ENCODE measurements at places on chromosomes 13 and 19.

GRCh38 chr19:38765214-38765613, 8.1 kb downstream of the LGALS7 start:
- DNase-seq = no peak

GRCh38 chr13:75762076-75762937, 126.2 kb downstream of the LMO7 start:
- DNase-seq = peak; percentile 37

DNA sequence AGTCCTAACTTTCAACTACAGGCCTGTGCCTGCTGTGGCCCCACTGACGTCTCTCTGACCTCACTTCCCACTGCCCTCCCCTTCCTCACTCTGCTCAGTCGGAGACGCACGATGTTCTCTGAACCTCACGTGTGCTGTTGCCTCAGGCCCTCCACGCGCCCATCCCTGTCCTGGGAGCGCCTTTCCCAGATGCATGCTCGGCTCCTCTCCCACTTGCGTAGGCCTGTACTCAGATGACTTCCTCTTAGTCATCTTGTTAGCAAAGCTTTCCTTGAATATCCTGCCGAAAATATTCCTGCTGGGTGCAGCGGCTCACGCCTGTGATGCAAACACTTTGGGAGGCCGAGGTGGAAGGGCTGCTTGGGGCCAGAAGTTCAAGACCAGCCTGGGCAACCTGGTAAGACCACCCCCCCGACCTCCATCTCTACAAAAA, 9.3 kb upstream of the SYT5 start:
- no peak for DNase-seq

- no peak for DNase-seq
Observed at GRCh38 chr13:79659121-79659521, 178.2 kb downstream of the NDFIP2 start.

DNA sequence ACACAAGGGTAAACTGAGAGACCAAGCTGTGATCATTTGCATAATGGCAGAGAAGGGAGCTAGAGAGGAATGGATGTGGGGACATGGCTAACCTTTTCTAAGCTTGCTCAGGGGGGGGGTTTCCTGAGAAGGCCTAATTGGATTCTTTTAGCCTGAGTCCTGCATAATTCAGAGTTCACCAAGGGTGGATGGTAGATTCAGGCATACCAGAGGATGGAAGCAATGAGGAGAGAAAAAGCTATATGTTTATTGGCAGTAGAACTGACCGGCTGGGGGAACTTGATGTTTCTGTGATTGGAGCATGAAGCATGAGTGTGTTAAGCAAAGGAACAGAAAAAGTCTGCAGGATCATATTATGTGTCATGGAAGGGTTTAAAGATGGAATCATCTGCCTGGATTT, 65.9 kb upstream of the KLF12 start:
- DNase-seq = no peak

GRCh38 chr19:1422360-1422759, 15.0 kb downstream of the DAZAP1 start:
- DNase-seq = no peak

GRCh38 chr19:8700956-8701355, 2.4 kb upstream of the ACTL9 start:
- no peak for DNase-seq

DNA sequence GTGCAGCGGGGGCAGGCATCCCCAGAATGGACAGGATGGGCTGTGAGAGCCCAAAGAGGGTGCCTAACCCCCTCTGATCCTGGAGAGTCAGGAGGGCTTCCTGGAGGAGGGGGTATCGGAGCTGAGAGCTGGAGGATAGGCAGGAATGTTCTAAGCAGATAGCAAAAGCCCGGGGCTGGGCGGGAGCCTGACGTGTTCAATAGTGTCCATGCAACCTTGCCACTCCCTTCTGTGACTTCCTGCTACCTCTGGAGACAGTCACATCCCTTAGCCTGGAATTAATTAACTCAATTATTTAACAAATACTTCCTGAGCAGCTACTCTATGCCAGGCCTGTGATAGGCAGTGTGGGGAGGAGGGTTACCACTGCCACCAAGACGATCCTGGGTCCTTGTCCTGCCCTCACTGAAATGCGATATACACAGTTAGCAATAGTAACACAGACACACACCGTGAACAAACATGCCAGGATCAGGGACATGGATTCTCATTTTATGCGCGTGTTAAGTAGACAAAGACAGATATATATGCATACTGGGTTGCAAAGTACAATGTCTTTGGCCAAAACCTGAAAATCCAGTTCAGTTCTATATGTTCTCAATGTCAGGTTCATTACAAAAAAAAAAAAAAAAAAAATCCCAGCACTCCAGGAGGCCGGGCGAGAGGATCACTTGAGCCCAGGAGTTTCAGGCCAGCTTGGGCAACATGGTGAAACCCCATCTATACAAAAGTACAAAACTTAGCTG, 10.7 kb downstream of the AP2S1 start:
- DNase-seq = no peak

- DNase-seq = no peak
Observed at GRCh38 chr13:95741584-95742563, 64.9 kb downstream of the DNAJC3 start.

DNA sequence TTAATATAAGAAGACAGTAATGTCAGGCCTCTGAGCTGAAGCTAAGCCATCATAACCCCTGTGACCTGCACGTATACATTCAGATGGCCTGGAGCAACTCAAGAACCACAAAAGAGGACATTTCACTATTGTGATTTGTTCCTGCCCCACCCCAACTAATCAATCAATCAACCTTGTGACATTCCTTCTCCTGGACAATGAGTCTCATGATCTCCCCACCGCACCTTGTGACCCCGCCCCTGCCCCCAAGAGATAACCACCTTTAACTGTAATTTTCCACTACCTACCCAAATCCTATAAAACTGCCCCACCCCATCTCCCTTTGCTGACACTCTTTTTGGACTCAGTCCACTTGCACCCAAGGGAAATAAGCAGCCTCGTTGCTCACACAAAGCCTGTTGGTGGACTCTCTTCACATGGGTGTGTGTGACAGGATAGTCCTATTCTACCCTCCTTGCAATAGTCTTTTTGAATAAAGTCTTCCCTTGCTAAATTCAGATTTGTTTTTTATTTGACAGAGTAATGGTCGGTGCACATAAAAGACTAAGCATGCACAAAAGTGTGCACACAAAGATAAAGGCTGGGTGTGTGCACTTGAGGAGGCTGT, 14.0 kb downstream of the CD70 start:
- DNase-seq = no peak

DNA sequence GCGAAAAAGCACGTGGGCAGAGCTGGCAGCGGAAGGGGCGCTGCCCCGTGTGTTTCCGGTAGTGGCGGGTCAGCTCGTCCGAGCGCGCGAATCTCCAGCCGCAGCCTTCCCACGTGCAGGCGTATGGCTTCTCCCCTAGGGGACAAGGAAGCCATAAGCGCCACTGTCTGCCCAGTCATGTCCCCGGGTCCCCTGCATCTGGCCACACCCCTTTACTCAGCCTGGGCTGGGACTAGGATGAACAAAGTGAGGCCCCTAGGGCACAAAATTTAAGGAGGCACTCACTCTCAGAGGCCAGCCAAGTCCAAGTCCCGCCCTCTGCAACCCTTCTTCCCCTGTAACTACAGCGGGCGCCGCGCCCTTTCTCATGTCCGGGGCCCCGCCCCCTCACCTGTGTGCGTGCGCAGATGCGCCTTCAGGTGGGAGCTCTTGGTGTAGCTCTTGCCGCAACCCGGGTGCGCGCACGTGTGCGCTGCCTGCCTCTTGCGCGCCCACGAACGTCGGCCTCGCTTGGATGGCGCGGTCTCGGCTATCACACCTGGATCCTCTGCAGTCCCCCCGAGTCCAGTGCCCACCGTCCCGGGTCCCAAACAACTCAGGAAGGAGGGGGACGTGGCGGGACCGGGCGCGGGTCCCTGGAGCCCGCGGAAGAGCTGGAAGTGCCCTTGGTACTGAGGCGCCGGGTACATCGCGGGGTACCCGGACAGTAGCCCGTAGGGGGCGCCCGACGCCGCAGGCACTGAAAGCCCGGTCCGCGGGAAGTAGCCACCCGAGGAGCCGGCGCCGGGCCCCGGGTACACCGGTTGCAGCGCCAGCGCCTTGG, 1.9 kb downstream of the KLF1 start:
- DNase-seq = peak; percentile 93

DNA sequence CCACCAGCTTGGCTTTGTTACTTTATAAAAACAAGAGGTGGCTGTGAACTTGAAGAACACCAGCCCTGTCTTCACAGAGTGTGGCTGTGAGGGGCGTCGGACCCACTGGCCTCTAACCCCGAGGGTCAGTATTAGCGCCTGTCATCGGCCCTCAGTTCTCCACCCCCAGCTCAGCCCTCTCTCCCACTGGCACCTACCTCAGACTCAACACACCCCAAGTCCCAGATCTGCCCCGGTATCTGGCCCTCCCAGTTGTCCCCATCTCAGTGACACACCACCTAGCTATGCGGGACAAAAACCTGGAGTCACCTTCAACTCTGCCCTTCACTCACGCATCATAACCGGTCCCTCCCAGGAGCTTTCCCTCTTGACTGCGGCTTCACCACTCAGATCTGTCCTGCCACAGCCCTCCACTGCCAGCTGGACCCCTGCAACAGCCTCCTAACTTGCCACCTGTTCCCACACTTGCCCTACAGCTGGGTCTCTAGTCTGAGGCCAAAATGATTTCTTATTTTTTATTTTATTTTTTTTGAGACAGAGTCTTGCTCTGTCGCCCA, 45.4 kb downstream of the PEPD start:
- no peak for DNase-seq

GRCh38 chr19:10744801-10745293, 27.0 kb downstream of the DNM2 start:
- DNase-seq = no peak

GRCh38 chr13:108227651-108228272, 9.6 kb downstream of the ABHD13 start:
- no peak for DNase-seq

GRCh38 chr19:12788682-12789097, 2.6 kb upstream of the JUNB start:
- DNase-seq = peak; percentile 69

DNA sequence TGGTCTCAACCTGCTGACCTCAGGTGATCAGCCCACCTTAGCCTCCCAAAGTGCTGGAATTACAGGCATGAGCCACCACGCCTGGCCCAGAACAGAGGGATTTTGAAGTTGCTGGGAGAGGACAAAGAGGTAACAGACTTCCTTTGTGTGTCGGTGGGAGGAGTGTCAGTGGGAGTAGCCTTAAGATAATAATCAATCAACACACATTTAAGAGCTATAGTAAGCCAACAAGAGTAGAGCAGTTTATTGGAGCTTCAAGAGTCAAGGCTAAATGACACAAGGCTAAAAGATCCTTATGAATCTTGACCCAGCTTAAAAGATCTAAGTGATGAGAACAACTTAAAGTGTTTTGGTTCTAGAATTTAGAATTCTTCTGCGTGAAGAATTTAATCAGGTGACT, 47.3 kb upstream of the NBEA start:
- DNase-seq = no peak
